Suprapubic skin (tissue), 4 donors: ENCODE measurements at places on chromosomes 3 and 15.

GRCh38 chr15:94607176-94607654 is 375.9 kb downstream of the MCTP2 start:
- no peaks in the 10 kb centered on the region for H3K27me3 ChIP-seq
- H3K36me3 ChIP-seq: no peaks in the 10 kb centered on the region
- no peaks in the 10 kb centered on the region for H3K4me1 ChIP-seq
- DNase-seq: peak; percentile 63
- no peak overlapping the region for H3K27ac ChIP-seq
- H3K4me3 ChIP-seq: no peak overlapping the region

DNA sequence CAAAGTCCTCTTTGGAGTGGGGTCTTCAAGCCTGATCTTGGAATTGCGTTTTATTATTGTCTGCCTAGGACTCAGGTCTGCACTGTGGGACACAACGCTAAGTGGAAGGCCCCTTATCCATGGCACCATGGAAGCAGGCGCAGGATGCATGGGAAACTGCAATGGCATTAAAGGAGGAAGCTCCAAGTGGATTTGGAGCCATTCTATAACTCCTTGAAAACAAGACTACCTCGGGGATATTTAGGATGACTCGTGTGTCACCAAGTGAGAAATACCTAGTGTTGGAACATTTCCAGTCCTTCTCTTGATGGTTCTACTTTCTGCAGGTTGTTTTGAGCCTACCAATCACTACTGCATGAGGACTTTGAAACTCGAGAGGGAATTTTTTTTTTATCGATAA is 126.6 kb upstream of the ZBED2 start:
- no peak overlapping the region for H3K27ac ChIP-seq
- no peak overlapping the region for H3K4me3 ChIP-seq
- peaks cover 5% of the 10 kb centered on the region for H3K4me1 ChIP-seq
- H3K36me3 ChIP-seq: no peaks in the 10 kb centered on the region
- H3K27me3 ChIP-seq: no peaks in the 10 kb centered on the region
- DNase-seq: no peak

DNA sequence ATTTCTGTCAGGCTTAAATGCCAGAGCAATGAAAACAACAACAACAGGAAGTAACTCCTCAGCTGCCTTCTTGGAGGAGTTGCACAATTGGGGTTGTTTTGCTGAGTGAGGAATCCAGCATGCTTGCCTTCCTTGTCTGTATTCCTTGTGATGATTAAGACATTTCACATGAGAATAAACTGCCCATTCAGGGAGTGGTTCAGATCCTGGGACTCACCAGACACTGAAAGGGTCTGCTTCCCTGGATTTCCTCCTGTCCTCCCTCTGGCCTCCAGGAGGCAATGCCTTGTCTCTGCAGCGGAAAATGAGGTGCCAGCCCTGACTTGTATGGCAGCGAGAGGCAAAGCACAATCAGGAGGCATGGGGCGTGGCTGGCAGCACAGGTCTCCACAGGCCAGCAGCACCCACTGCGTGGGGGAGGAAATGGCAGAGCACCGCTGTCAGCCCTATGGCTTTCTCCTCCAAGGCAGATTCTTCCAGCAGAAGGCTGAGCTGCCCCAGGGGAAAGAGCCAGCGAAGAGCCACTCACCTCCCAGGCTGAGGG is 41.5 kb downstream of the RBP2 start:
- peak overlapping the region; percentile 65 for H3K27ac ChIP-seq
- DNase-seq: no peak
- no peak overlapping the region for H3K4me3 ChIP-seq
- no peaks in the 10 kb centered on the region for H3K36me3 ChIP-seq

GRCh38 chr3:189756582-189757078 is 125.4 kb downstream of the TP63 start:
- no peaks in the 10 kb centered on the region for H3K27me3 ChIP-seq
- no peaks in the 10 kb centered on the region for H3K36me3 ChIP-seq
- no peak for DNase-seq

DNA sequence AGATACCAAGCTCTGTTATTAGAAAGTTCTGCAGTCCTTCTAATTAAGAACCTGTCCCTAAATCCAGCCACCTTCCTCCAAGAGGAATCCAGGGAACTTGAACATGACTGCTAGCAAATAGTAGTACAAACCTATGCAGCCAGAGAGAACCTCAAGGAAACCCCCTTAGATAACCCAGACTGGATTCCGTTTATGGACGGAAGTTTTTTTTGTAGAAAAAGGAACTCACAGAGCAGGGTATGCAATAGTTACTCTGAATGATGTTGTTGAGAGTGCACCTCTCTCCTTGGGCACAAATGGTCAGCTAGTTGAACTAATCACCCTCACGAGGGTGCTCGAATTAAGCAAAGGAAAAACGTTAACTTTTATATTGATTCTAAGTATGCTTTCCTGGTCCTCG is 40.8 kb downstream of the TM4SF18 start:
- H3K4me3 ChIP-seq: no peak overlapping the region
- no peaks in the 10 kb centered on the region for H3K36me3 ChIP-seq
- H3K27ac ChIP-seq: no peak overlapping the region
- H3K4me1 ChIP-seq: peaks cover under 1% of the 10 kb centered on the region
- DNase-seq: no peak
- no peaks in the 10 kb centered on the region for H3K27me3 ChIP-seq

DNA sequence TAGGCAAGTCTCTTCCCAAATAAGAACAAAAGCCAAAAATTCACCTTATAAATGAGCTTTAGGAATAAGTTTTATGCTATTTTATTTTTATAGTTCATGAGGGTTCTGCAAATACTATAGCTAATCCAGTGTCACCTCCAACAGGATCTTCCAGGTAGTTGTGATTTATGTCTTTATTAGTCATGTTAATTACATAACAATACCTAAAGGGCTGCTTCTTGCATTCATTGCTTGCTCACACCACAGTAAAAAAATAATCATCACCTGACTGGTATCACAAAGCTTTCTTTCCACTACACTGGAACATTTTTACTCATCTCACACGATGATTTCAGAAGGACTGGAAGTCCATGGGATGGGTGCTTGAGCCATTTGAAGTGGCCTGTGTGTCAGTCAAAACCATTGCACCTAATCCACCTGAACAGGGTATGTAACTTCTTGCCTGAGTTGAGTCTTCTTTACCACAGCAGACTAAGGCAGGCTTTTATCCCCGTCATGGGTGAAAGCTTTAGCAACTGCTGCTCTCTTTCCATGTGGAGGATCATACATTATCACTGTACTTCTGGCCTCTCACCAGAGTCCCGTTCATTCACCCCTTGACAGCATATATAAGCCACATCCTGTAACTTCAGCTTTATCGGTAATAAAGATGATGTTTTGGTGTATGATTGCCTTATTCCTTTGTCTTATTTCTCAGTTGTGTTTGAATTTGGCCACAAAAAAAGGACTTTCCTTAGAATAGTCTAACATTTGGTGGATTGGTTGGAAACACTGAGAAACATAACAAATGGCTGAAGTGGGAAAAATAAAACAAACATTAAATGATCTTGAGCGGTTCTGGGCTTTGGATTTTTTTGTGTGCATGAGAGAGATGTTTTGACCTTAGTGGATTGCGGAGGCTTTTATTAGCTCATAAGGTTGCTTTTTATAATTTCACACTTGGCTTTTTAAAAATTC is 382.6 kb upstream of the THBS1 start:
- DNase-seq: no peak
- H3K27me3 ChIP-seq: no peaks in the 10 kb centered on the region
- no peaks in the 10 kb centered on the region for H3K36me3 ChIP-seq
- no peak overlapping the region for H3K4me3 ChIP-seq
